ENCODE measurements at places on chromosomes 2 and 18.

- DNase-seq: no peak
Measured at GRCh38 chr2:152497481-152498052, 162.6 kb downstream of the FMNL2 start.

GRCh38 chr2:40592218-40592617 lies 140.3 kb upstream of the SLC8A1 start:
- DNase-seq: no peak

DNA sequence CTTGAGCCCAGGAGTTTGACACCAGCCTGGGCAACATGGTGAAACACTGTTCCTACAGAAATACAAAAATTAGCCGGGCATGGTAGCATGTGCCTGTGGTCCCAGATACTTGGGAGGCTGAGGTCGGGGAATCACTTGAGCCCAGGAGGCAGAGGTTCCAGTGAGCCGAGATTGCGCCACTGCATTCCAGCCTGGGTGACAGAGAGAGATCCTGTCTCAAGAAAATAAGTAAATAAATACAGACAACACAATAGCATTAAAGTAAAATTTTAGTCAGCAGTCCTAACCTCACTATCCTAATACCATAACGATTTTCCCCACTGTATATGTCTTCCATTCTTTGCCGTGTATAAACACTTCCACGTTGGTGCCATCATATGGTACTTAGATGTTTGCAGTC lies 83.0 kb upstream of the MBOAT2 start:
- no peak for DNase-seq

DNA sequence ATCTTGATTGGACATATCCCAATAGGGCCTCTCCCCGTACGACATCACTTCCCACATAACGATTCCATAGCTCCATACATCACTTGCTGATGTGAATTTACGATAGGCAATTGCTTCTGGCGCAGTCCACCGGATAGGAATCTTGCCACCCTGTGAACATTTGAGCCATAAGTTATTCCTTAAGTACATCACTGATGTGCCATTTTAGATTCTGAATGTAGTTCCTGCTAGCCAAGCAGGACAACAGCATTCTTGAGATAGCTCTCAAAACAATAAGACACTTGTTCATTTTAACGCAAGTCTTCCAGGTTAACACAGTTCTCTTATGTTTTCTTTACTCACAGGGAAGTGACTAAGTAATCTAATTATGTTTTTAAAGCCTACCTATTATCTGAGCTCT lies 138.0 kb downstream of the EPHA4 start:
- no peak for DNase-seq

DNA sequence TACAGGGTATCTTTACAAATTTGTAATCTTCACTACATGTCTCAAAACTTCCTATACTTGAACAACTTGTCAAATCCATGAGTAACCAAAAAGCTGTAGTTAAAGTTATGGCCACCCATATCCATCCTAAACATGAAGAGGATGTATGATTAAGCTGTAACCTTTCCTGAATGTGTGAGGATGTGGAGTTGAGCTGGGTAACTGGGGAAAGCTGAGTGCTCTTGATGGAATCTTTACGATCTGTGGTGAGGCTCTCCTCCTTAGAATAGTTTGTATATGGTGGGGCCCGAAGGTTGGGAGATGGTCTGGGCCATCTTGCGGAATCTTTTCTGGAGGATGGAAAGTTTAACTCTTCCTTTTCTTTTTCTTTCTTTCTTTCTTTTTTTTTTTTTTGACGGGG lies 29.4 kb downstream of the DPP4 start:
- no peak for DNase-seq

DNA sequence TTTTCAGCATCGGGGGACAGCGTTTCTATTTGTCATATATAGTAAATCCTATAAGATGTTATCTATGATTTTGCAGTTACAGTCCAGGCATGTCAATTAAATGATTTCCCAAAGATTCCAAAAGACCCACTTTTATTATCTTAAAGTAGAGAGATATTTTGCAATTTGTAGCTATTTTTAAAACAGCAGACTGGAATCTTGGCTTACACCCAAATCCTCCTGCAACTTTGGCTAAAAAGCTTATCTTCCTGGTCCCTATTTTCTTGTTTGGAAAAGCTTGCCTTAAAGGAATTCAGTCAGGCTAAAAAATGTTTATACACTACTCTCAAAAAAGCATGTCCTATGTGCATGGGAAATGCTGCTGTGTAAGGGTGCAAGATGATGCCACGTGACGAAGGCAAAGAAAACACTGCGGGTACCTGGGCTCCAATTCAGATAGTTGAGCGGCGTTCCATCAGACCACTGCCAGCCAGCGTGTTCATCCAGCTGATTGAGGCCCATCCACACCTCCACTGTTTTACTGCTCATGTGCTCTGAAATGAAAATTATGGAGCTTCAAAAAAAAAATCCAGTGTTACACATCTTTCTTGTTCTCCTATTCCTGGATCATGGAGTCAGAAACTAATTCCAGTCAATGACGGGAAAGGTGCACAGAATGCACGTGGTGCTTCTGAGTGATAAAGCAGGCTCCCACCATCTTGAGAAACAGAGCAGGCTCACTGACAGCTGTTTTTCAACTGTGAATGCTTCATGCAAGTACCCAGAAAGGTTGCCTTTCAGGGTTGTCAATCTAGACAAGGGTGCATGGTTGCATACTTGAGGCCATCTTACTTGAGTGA lies 33.8 kb downstream of the PLA2R1 start:
- DNase-seq: no peak

GRCh38 chr18:47817017-47817794 lies 113.3 kb downstream of the SMAD2 start:
- no peak for DNase-seq

DNA sequence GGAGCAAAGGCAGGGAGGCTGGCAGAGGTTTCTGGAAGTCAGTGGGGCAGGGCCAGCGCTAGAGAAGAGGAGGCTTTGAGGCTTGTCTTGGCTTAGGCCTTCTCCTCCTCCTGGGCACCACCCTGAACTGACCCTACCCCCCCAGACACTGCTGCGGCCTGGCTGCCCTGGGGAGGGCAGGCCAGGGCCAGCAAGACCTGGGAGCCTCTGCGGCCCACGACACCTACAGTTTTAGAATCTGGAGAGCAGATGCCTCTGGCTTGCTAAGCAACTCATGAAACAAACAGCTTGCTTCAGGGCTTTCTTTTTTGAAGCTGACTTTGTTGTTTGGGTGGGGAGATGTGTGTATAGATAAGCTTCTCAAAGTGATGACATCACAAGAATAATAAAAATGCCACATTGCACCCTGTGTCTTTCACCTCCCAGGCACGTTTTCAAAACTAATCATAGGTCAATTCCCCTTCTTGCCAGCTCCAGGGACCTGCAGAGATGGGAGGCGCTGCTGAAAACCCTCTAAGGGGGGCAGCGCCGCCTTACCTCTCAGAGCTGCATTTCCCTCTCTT lies 46.2 kb upstream of the SMAD7 start:
- no peak for DNase-seq
